Heart left ventricle (tissue), 16 donors: ENCODE measurements at places on chromosomes 5 and 9.
A peak's percentile ranks its signal among the peaks of the same experiment; 100 is the strongest.

DNA sequence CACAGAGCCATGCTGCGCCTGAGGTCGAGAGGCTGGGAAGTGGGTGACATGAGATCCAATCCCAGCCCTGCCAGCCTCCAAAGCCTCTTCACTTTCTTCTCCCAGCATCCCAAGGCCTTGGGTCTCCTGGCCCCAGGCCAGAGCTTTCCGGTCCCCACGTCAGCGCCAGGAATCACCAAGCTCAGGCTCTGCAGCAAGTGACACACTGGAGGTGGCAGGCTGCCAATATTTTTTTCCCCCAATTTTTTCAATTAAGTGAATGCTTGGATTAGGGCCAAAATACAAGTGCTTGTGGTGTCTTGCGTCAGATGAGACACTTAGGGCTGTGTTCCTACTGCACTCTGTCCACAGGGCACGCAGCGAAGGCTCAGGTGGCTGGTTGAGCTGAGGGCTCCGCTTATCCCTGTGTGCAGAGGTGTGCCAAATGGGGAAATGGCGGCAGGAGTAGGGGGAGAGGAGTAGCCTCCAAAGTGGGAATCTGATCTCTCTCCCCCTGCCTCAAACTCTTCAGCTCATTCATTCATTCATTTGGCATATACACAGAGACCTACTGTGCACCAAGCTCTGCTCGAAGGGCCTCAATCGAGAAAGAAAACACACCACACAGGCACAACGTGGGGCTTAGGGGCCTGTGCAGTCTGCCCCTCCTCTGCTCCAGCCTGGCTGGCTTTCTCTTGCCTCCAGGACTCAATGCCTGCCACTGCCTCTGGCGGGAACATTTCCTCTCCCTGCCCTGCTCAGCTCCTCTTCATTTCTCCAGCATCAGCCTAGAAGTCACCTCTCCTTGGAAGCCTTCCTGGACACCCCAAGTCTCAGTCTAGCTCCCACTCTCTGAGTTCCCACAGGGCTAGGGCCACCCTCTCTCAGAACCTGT, 16.6 kb downstream of the SH3PXD2B start:
- peak; percentile 82 for DNase-seq

DNA sequence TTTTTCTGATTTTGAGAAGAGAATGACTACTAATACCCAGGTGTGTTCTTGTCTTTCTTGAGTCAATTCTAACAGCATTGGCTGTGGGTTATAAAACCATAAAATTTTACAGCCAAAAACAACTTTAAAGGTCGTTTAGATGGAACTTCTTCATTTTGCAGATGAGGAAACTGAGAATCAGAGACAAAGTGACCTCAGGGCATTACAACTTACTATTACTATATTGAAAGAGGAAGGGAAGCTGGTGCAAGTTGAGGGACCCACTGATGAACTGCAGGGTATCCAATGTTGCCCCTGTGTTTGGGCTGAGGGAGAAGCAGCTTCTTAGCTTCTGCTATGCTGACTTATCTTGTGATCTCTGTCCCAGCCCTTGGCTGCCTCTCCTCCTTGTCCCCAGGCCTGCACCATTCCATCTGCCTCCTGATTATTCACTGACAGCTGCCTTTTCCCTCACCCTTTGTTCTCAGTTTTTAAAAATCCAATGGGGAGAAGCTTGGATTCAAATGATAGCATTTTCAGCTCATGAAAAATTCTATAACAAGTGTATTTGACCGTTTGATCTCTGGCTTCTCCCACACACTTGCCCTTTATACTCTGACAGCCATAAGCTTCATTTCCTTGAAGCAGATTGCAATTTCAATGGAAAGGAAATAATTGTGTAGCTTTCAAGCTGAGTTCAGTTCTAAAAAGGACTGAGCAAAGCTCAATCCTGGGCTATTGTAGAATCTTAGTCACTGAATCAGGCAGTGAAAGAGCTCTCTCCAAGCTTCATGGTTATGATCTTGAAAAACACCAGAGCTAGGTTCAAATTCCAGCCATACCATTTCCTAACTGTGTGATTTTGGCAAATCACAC, 68.5 kb downstream of the TMC1 start:
- DNase-seq = no peak

DNA sequence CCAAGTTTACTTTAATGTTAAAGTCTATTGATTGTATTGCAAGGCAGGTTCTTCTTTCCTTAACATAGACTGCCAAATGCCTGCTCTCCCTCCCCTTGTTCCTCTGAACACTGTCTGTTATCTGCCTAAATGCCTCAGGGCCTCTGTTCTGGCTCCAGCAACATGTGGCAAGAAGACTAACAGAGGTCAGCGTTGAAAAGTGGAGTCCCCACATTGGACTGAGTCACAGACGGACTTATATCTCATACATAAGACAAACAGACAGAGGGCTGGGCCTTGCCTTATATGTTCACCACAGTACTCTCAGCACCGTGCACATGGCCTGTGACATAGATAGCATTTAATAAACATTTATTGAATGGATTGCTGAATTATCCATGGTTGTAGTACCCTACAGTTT, 91.4 kb downstream of the TSSK1B start:
- peak; percentile 32 for DNase-seq

DNA sequence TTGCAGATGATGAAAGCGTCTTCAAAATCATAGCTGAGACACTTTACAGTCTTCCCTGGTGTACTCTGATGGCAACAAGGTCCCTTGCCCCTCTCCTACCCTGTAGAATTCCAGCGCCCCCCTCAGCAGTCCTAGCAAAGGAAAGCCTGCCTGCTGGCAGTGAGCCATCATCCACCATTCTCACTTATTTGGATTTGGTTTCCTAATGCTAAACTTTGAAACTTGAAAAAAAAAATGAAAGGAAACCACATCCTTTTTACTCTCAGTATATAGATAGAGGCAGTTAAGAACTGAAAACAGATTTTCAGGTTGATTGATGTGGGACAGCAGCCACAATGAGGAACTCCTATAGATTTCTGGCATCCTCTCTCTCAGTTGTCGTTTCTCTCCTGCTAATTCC, at the start of gene GZMA:
Gene GZMA (plus strand): TSS at position 299 of the 400 bp plus-strand sequence. CDS start 37 bp downstream, at position 336.
- no peak for DNase-seq

GRCh38 chr9:87233899-87234455, 263.7 kb upstream of the DAPK1 start:
- peak; percentile 36 for DNase-seq

DNA sequence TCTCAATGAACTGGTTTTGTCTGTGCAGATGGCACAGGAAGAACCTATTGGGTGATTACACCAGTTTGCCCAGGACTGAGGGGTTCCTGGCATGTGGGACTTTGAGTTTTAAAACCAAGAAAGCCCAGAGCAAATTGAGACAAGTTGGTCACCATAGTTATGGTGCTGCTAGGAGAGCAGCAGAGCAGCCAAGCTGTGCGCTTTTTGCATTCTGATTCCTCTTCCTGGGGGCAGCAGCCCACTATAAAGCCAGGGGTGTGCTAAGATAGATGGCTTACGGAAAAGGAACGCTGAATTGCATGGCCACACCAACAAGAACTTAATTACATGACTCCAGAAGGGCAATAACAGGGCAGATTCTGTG, 49.7 kb downstream of the TIMD4 start:
- DNase-seq = no peak

DNA sequence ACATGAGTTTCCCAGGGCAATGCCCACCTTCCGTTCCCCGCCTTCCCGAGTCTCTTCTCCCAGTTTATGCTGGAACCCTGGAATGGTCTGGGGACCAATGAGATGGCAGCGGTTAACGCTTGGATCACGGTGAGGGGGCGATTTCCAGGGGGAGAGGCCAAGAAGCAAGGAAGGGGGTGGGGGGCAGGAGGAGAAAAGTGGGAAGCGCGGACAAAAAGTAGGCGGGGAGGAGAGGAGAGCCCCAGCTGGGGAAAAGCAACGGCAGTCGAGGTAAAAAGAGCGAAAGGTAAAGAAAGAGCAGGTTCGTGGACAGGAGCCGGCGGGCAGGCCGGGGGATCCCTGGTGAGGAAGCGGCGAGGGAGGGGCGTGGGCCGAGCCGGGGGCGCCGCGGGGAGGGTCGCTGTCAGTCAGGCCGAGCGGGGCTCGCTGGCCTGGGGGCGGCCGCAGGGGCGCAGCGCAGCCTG, 508 bp upstream of the SNCAIP start:
- DNase-seq = peak; percentile 24

DNA sequence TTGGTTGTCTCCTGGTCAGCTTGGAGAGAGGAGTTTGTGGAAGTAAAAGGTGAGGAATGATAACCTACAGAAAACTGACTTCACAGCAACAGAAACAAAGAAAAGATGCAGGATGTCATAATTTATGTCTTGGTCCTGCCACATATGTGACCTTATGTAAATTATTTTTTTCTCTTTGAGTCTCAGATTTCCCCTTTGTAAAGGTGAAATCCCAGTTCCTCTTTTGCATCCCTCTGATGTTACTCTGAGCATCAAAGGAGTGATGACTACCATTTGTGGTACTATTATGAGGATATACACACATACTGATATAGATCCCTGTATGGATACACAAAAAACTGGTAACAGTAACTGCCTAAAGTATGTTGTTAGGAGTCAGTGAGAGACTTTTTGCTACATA, 1.4 kb upstream of the THG1L start:
- no peak for DNase-seq

DNA sequence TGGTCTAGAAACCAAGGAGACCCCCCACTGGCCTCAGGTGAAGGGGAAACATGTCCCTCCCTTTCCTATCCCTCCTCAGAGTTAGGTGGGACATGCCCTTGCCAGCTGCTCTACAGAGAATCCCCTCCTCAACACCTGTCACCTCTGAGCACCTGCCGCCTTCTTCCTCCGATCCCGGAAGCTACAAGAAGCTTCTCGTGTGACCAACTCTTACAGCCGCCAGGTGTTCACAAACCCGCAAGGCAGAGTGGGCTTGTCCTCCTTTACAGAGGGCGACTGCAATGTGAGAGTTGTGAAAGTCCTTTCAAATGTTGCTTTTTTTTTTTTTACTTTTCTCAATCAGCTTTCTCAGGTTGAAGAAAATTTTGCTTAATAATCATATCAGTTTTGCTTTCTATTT, 3.7 kb upstream of the ICE1 start:
- DNase-seq = no peak
